WTC11 (cell line): ENCODE measurements at places on chromosomes 1 and 21.

DNA sequence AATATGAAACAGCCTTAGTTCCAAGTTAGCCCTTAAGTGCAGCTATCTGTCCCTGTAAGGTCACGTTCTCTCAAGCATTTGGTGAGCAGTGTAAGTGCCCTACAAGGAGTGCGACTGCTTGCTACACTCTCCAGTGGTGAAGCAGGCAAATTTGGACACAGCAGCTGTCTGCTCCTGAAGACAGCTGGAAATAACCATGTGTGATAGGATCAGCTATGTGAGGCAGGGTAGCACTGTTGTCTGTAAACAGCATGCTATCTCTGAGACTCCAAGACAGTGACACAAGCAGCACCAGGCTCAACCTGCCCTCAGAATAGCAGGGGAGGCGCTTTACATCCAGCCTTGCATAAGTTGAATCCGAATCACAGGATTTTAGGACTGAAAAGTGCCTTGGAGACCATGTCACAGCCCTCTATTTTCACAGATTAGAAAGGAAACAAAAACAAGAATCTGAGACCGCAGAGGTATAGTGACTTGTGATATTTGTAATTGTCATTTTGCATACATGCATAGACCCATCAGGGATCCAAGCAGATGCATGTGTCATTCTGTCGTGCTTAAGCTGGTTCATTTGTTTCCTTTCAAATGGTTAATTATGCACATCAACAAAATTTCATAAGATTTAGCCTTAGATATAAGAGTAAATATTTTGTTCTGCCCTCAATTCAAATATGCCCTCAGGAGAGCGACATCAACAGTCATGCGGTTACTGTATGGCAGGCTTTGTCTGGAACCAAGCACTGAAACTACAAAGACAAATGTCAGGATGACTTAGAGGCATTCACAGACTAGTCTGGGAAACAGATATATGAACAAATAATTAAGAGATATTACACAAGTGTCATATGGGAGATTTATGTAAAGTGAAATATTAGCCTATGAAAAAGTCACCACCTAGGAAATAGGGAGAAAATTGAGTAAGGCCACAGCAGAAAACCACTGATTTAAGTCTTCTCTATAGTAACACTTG, 134.9 kb upstream of the NRIP1 start:
- DNase-seq: no peak

DNA sequence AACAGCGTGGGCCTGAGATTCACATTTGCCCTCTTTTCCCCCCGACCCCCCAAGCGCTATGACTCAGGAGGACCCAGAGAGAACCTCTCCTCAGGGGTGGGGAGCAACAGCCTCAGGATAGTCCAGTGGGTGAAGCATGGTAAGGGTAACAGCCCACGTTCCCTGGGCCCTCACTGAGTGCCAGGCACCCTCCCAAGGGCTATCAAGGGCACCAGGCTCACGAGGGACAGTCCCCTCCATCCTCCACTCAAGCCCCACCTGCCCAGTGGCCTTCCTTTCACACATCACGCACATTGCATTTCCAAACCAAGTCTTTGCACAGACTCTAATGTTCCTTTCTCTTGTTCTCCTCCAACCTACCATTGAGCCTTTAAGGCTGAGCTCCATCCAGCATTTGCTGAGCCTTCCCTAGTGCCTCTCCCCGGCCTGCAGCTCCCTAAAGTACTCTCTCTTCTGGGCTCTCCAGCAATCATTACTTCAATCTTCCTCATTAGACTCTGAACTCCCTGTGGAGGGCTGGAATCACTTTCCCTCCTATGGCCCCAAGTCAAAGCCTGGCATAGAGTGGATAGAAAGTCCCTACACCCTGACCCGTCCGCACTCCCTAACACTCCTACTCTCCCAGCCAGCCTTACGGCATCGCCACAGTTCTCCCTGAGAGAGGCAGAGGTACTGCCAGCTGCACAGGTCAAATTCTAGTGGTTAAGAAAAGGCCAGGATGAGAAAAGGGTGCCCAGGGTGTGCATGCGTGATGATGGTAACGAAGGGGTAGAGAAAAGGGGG, 1.0 kb downstream of the AKR7A2 start:
- DNase-seq: no peak

GRCh38 chr1:200442537-200443156, 32.8 kb upstream of the ZNF281 start:
- no peak for DNase-seq

- DNase-seq: no peak
Measured at GRCh38 chr1:18527921-18528320, 47.2 kb downstream of the KLHDC7A start.

GRCh38 chr21:44820851-44821250, 3.0 kb upstream of the SUMO3 start:
- DNase-seq: no peak

GRCh38 chr1:31013187-31013864, 52.2 kb downstream of the PUM1 start:
- no peak for DNase-seq

- no peak for DNase-seq
Measured at GRCh38 chr1:34973326-34973725, 11.8 kb downstream of the TMEM35B start.

- no peak for DNase-seq
Measured at GRCh38 chr1:78624035-78624434, 3.8 kb downstream of the IFI44L start.

DNA sequence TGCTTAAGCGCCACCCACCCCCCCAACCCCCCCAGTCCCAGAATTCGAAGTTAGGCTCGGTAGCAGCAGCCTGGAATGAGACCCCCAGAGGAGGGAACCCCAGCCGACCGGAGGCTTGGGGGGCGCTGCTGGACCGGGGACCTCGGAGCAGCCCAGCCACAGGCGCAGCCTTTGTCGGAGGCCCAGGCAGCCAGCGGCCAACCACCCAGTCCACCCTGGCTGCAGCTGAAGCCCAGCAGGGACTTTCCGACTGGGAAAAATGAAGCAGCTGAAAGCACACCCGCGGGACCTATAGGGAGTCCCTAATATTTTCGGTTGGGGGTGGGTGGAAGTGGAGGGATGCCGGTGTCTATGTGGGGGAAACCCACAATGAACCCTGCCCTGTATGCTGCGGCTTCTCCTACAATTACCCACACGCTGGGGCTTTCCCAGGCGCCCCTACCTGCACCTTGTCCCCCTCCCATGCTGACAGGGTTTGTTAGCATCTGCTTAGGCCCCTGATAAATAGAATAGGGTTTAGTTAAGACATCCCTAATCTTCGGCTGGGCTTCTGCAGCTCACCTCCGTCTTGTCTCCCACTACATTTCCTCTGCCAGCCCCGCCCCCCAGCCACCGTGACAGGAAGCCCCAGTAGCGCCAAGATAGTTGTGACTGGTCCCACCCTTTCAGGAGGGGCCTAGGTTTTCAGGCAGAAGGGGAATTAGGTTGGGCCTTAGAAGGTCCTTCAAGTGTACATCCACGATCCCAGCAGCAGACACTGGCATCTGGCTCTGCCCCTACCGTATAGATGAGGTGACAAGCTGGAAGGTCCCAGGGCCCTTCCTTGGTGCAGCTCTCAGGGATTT, 838 bp downstream of the CCDC28B start:
- DNase-seq: peak; percentile 61

- DNase-seq: no peak
Measured at GRCh38 chr1:166470014-166470413, 303.2 kb upstream of the FAM78B start.

- DNase-seq: no peak
Measured at GRCh38 chr1:168529518-168529917, 14.3 kb downstream of the XCL2 start.

DNA sequence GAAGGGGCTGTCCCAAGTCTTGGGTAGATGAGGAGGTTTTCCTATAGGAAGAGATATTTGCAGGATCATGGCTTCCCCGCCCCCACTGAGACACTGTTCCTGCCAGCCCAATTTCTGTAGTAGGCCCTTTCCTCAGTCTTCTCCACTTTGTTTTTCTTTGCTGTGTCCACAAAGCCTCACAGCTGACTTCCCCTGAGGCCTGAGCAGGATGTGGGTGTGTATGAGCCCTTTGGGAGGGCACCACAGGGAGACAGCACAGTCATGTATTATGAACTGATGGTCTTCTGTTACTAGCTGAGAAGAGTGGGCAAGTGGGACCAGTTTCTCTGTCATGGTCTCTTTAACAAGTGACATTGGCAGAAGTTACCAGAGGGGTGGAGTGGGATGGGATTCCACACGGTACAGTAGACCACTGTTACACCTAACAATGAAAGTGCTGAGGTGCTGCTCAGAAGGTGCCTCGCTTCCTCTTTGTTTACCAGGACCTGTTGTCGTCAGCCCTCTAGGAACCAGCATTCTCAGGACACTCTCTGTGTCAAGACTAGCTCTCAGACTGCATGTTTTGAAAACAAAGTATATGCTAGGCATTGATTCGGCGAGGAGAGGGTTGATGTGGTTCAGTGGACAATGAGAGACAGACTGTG, 253.8 kb upstream of the HOOK1 start:
- DNase-seq: no peak

DNA sequence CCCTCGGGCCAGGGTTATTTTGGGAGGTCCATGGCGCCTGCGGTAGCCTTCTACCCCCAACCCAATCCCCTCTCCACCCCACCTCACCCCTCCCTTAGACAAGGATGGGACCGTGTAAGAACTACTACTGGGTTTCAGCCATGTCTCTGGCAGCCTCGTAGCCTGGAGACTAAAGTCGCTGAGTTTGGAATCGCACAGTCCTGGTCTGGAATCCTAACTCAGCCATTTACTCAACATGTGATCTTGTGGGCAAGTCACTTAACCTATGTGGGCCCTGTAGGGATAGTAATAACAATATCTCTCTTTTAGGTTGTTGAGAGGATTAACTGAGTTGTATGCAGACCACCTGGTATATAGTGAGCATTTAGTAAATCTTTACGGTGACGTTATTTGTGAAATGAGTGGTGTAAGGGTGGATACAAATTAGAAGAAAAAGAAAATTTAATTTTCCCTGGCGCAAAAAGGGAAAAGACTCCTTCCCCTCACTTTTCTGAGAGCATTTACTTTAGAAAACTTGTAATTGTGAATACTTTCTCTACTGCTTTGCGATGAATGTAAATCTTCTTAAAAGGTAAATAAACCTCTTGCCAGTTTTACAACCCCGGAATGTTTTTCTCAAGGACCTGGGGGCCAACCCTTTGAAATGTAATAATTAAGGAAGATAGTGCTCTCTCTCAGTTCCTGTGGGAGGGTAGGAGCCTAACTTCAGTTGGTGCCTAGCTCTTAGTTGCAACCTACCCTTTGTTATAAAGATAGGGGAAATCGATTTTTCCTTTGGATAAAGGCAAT, 615 bp upstream of the MRPS15 start:
- peak; percentile 29 for DNase-seq
